ENCODE measurements at places on chromosomes 3 and 15.

GRCh38 chr3:170079536-170080165 is 41.9 kb downstream of the GPR160 start:
- DNase-seq, result no peak

DNA sequence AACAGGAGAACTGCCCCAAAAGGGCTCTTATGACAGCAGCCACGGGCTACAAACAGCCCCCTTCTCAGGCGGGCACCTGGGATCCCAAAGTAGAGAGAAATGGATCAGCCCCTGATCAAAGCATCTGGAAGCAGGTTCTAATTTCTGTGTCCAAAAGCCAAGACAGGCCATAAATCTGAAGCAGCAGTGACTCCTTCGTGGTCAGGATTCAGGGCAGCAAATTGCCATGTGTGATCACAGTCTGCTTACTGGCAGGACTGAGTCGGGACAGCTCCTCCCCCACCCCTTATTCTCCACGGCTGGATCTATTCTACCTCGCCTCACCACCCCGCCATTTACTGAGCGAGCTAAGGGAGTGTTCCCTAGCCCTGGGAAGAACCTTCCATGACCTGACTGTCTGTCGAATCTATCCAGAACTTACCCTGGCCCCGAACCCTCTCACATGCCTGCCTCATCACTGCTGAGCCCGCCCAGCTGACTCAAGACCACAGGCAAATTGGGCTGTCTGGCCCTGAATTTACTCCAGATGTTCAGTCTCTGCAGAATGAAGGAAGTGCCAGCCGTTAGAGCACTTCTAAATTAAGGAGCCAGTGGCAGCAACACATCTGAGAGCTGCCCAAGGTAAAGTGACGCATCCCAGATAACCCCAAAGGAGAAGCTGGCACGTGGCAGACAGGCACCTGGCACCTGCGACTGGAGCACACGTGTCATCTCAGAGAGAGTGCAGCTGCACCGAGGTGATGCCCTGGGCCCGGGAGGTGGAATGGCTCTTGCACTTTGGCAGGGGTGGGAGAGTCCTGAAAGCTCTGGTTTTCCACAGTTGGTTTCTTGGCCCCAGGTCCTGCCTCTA is 1.3 kb downstream of the LRRC15 start:
- DNase-seq, result no peak

GRCh38 chr3:39937315-39937714 is 127.9 kb downstream of the MYRIP start:
- DNase-seq, result no peak

- no peak for DNase-seq
Observed at GRCh38 chr15:68617001-68617400, 38.2 kb downstream of the CORO2B start.

DNA sequence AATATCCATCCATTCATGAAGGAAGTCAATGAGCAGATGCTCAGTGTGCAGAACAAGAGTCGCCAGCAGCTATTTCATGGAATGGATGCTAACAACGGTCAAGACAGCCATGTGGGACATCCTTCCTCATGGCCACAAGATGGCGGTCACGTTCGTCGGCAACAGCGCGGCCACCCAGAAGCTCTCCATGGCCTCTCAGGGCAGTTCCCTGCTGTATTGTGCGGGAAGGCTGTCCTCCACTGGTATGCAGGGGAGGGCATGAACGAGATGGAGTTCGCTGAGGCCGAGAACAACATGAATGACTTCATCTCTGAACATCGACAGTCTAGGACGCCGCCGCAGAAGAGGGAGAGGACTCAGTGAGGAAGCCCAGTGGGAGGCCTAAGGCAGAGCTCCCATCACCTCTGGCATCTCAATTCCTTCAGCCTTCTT is 208.3 kb downstream of the TJP1 start:
- DNase-seq, result peak; percentile 38

DNA sequence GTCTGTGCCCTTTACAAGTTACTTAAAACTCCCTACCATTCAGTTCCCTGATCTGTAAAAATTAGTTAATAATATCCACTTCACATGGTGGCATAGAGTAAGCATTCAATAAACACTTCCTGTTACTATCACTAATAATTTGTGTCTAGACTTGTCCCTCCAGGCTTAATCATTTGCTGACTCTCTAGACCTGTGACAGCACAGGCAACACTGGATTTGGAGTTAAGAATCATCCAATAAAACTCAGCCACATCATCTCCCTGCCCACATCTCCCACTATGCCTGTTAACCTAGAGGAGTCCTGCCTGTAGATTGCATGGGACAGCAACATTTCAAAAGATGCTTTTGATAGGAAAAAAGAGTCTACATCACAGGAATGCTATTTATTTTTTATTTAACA is 564.6 kb downstream of the MFSD1 start:
- no peak for DNase-seq

DNA sequence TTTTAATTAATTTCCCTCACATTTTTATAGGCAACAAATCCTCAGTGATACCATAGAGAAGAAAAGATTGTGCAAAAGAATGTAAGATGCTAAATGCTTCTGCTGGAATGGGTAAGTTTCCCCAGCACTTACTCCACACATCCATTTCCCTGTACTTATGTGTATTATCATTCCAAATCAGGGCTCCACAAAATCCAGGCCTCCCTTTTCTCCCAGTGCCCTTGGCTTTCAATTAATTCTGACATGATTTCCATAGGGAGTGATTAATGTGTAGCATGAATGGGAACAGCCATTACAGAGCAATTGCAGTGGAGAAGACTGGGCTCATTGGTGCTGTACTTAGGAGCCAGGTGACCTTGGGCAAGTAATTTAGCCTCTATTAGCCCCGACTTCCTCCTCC is 41.3 kb upstream of the UBE2E1 start:
- DNase-seq, result no peak

GRCh38 chr3:194990454-194991337 is 280.3 kb downstream of the XXYLT1 start:
- DNase-seq, result no peak

DNA sequence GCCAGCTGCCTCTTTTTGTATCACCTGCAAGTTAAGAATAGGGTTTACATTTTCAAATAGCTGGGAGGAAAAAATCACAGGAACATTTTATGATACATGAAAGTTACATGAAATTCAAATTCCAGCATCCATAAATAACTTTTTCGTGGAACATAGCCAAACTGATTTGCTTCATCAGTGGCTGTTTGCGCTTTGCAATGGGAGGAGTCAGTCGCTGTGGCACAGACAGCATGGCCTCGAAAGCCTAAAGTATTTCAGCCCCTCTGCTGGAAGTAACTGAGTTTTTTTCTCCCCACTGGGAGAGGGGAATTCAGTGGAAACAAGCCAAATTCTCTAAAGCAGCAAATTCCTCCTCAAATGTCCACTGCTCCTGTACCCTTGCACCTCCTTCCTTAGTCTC is 271.9 kb downstream of the SUCLG2 start:
- DNase-seq, result no peak

DNA sequence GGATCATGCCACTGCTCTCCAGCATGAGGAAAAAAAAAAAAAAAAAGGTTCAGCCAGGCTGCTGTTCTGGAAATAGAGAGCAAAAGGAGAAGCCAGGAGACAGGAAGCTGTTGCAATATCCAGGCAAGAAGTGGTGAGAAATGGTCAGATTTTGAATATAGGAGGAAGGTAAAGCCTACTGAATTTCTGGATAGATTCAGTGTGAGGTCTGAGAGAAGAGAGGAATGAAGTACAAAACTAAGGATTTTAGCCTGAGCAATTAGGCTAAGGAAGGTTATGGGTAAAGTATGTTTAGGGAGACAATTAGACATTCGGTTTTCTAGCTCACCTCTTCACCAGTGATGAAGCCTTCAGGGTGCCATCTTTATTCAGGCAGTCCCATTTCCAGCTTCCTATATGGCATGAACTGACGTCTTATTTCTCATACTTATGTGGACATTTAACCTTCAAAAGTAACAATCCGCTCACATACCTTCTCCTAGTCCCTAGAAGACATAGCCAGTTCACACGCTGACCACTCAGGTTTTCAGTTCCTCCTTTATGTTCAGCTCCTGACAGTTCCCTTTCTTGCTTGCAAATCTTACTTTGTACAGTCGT is 57.2 kb downstream of the KIF9 start:
- DNase-seq, result no peak

DNA sequence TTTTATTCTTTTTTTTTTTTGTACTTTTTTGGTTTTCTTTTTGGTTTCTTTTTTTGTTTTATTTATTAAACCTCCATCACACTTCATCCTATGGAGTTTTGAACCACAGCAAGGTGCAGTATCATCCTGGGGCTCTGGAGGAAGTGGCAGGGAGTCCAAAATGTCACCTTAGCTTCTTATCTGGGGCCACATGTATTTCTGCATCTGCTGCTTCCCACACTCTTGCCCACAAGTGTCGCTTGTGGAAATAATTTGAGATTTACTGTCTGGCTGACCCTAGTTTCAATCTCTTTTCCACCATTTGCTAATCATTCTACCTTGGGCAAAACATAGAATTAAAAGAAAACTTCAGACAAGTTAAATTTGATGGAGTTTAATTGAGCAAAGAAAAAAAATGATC is 6.4 kb downstream of the OPA1 start:
- DNase-seq, result no peak

GRCh38 chr3:62703451-62704167 is 171.6 kb downstream of the CADPS start:
- DNase-seq, result no peak

GRCh38 chr3:159884661-159885402 is 103.8 kb upstream of the IL12A start:
- DNase-seq, result no peak

GRCh38 chr3:191220908-191221307 is 21.9 kb downstream of the OSTN start:
- DNase-seq, result no peak

DNA sequence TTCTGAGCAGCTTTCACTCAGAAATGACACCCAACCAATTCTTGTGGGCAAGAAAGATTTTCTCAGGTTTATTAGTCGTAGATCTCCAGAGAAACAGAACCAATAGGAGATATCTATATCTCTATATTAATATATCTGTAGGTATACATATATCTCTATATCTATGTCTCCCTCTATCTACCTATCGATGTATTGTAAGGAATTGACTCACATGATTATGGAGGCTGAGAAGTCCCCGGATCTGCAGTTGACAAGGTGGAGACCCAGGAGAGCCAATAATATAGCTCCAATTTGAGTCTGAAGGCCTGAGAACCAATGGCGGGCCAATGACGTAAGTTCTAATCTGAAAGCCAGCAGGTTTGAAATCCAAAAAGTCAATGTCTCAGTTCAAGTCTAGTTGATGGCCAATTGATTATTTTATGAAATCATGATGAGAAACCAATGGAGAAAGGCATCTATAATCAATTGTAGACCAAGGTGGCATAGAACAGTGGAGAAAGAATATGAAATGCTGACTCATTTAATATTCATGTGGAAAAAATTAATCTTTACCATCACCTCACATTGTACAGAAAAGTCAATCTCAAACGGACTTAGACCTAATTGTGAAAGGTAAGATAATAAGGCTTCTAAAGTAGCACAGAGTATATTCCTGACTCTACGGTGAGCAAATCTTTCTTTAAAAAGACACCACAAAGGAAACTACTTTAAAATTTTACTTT is 65.6 kb upstream of the CHRNA7 start:
- no peak for DNase-seq

DNA sequence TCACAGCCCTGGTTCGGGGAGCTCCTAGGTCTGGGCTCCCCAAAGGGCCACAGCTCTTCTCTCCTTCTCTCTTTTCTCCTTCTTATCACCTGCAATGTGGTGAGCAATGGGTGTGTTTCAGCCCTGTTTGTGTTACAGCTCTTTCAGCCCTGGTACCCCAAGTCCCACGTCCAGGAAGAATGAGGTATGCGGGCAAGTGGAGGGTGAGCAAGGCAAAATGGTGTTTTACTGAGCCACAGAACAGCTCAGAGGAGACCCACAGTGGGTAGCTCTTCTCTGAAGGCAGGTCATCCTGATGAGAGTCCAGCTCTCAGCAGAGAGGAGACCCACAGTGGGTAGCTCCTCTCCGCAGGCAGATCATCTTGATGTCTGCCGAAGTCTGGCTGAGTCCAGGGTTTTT is 86.8 kb downstream of the BFSP2 start:
- DNase-seq, result no peak

DNA sequence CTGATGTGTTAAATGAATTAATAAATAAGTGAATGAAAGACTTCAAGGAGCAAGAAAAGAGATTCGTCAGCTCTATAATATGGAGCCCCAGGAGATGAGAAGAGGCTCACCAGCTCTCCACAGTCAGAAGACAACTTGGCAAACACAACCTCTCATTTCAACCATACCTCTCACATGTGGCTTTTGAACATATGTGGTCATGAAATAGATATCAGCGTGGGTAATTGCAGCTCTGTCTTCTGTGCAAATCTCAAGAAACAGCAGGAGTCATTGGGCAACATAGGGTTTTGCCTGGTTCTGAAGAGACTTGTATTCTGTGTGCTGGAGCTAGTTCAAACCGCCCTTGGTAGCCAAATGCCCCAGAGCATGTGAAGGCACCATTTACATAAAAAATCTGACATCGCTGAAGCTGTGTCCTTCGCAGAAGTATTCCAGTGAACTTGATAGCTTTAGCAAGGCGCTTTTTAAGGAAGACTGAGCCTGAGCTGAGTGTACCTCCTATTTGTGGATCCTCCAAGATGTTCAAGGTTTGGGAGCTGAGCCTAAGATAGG is 8.4 kb downstream of the CX3CR1 start:
- no peak for DNase-seq

GRCh38 chr15:87556886-87557285 is 699.7 kb downstream of the NTRK3 start:
- no peak for DNase-seq

- no peak for DNase-seq
Observed at GRCh38 chr3:172099495-172099808, 60.1 kb downstream of the FNDC3B start.

GRCh38 chr3:124256156-124256555 is 264.2 kb upstream of the ROPN1 start:
- DNase-seq, result no peak

- no peak for DNase-seq
Observed at GRCh38 chr3:178059119-178059518, 477.1 kb upstream of the KCNMB2 start.

DNA sequence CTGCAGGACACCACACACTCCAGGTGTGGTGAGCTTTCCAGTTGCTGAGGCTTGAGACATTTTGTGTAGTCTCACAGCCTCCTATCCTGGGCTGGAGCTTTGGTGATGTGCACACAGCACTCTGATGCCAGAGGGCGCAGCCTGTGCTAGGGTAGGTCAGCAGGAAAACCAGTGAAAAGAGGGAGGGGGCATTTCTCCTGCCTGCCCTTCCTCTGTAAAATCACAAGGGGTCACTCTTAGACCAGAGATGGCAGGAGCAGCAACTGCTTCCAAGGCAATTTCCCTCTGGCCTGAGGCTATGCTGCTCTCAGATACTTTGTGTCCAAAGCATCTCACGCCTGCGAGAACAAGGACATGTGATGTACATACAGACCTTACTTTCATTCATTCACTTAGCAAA is 16.5 kb upstream of the MUSTN1 start:
- DNase-seq, result peak; percentile 12
